Esophagus squamous epithelium (tissue), 5 donors: ENCODE measurements at places on chromosomes 2 and 18.

- DNase-seq = no peak
Measured at GRCh38 chr2:240021488-240022104, 3.5 kb downstream of the NDUFA10 start.

DNA sequence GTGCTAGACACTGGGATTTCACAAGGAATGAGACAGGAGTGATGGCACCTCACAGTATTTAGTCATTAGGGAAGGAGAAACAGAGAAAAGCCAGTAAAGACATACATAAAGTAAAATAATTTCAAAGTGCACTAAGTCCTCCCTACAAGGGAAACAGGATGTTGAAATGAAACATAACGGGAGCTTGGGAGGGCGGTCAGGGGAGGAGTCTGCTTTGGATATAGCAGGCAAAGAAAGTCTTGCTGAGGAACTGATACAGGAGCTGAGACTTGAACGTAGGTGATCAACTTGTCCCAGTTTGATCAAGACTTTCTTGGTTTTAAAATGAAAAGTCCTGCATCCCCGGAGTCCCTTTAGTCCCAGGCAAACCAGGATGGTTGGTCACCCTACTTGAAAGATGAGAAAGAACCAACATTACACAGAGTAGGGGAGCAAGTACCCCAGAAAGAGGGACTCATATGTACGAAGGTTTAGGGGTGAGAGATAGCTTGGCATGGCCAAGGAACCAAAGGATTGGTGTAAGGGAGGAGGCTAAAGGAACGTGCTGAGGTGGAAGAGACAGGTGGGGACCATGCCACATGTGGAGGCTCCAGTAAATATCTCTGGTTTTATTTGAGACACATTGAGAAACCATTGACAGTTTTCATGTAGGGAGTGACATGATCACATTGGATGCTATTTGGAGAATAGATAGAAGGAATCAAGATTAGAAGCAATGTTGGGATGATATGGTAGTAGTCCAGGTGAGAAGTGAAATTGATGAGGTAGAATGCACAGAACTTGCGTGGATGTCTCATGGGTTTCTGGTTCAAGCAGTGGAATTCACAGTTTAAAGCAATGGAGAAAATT, 28.4 kb downstream of the FBXO48 start:
- no peak for DNase-seq

- DNase-seq = no peak
Measured at GRCh38 chr18:8283891-8284585, 325.2 kb upstream of the RAB12 start.

- DNase-seq = no peak
Measured at GRCh38 chr2:239682518-239682917, 281.7 kb upstream of the HDAC4 start.

DNA sequence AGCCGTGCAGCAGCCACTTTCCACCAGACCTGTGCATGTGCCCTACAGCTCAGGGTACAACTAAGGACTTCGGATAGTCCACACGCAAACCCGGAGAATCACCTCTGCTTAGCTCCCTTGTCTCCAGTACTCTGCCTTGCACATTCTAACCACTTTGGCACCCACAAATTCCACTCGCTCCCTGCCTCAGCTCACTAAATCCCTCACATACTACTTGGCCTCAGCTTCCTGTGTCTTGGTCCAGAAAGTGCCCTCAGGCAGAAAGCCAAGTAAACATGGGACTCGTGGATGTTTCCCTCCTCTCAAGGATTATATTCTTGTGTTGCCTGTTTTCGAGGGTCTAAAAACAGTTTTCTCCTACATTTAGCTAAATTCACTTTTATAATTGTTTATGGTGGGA, 157.8 kb upstream of the DAPL1 start:
- no peak for DNase-seq

GRCh38 chr2:230129343-230129742, 60.6 kb upstream of the SLC16A14 start:
- DNase-seq = no peak

GRCh38 chr2:159468257-159468656, 148.1 kb downstream of the BAZ2B start:
- DNase-seq = no peak

DNA sequence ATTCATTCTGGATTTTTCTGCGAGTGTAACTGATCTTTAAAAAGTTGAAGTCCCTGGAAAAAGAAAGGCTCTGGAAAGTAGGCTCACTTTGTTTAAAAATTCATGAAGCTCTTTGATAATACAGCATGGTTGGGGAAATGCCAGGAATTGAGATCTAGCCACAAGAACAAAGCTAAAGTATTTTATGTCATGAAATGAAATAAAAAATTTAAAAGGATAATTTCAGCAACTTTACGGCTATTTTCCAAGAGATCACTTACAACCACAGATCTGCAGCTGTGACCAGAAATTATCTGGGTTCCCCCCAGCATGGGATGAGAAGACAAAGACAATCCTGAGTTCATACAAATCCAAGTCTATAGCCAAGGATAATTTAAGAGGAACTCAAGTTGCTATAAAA, 25.3 kb upstream of the RFX8 start:
- DNase-seq = no peak

- no peak for DNase-seq
Measured at GRCh38 chr2:95333888-95334338, 36.8 kb downstream of the KCNIP3 start.

DNA sequence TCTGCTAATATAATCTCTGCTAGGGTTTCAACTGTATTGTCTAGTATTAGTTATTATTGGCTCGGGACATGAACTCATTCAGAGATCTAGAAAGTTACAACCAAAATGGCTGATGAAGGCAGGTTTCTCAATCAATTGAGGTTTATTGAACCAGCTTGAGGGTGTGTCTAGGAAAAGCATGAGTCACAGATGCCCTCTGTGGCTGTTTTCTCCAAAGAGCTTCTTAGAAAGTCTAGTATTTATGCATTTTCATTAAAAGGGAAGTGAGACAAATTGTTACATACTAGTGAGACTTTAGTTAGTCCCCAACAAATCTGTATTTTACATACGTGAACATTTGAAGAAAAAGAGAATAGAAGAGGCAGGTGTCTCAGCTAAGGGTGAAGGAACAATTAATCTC, 23.0 kb upstream of the RTTN start:
- DNase-seq = no peak

GRCh38 chr18:67300498-67300897, 216.0 kb downstream of the DSEL start:
- no peak for DNase-seq

- no peak for DNase-seq
Measured at GRCh38 chr2:238267341-238267710, 21.1 kb downstream of the PER2 start.

GRCh38 chr2:229330952-229331351, 59.9 kb upstream of the PID1 start:
- DNase-seq = no peak

DNA sequence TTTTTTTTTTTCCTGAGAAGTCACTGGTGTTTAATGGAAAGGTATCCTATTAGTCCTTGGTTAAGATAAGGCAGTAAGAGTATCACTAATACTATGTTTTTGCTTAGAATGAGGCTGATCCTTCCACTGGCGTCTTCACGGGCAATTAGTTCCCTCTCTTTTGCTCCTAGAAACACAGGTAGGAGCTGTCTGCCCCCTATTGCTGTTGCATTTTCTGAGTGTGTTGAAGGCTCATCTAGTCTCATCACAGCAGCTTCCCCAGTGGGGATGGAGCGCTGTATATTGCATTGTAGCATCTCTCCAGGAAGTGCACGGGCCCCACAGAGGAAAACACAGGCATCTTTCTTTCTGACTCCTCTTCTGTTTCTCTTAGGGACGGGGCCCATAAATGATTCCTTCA, 145.0 kb downstream of the NAPG start:
- no peak for DNase-seq

- DNase-seq = no peak
Measured at GRCh38 chr2:9844036-9844483, 786 bp downstream of the TAF1B start.

DNA sequence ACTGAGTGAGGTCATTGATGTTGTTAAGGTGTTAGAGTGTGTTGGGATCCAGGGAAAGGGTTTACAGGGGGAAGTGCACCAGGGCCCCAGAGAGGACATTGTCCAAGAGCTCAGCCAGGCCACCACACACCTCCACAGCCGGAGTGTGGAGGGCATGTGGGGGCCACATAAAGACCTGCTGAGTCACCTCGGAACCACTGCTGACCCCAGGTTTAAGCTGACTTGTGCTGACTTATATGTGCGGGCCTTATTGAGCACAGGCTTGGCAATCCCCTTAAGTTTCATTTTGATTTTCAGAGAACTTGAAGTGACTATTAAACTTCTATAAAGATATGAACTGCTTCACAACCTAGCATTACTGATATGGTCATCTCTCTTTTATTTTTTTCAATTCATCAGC, 166.2 kb upstream of the MAP3K20 start:
- DNase-seq = no peak

GRCh38 chr2:15561574-15562344, 625 bp upstream of the NBAS start:
- no peak for DNase-seq

DNA sequence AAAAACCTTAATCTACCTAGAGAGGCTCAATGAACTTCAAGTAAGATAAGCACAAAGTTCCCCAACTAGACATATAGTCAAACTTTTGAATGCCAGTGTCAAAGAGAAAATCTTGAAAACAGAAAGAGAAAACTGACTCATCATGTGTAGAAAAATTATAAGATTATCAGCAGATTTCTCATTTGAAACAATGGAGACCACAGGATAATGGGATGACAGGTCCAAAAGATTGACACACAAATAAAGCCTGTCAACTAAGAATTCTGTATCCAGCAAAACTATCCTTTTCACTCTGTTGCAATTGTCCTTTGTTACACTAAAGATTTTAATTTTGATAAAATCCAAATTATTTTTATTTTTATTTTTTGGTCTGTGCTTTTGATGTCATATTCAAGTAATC, 61.6 kb downstream of the COPS8 start:
- DNase-seq = no peak

GRCh38 chr18:63831080-63831788, 56.0 kb downstream of the SERPINB7 start:
- no peak for DNase-seq

DNA sequence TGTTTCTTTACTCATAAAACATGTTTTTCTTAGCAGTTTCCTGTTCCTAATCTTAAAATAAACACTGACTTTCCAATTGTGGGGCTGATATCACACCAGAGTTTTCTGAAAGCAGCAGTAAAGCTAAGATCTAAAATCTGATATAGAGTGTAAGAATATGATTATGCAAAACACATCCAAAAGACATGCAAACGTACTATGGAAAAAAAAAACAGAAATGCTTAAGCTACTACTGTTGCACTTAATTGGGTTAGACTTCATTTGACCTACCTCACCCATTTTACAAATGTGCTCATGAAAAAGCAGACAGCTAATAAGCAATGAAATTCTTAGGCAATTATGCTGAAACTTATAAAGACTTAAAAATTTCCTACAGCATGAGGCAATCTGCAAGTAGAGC, 10.5 kb downstream of the CYTIP start:
- no peak for DNase-seq

GRCh38 chr18:41462946-41463345, 492.1 kb upstream of the PIK3C3 start:
- DNase-seq = no peak

DNA sequence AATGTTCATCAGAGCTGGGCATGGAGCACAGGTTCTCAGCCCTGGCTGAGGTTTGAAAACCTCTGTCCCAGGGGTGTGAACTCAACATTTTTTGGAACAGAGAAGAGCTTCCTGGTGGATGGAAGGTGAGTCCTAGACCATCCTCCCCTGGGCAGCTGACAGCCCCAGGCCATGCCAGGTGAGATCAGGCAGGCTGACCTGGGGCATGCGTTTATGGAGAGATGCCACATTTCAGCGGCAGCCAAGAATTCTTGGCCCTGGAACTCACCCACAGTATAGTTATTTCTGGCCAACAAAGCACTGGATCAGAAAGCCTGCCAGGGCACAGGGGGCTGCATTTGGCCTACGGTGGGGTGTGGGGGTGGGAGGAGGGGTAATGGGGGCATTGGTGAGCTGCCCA, 83.8 kb downstream of the EDAR start:
- DNase-seq = no peak

DNA sequence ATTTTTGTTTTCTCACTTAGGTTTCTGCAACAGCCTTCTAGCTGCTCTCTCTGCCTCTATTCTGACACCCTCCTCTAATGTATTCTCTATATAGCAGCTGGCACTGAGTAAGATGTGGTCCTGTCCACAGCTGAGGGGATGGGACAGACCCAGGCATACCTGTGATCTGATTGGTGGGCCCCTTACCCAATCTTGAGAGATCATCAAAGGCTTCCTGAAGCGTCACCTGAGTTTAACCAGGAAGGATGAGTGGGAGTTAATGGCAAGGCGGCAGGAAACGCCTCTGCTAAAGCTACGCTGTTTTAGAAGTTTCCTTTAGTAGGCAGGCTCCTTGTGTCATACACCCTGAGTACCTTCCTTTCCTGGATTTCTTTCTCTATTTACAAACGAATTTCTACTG, 5.7 kb upstream of the TET3 start:
- no peak for DNase-seq

- DNase-seq = no peak
Measured at GRCh38 chr18:56900195-56901094, 246.4 kb upstream of the BOD1L2 start.

GRCh38 chr2:27441958-27442919, at the start of gene KRTCAP3:
KRTCAP3 (plus strand) TSS chr2:27442381; CDS start chr2:27442413, 32 bp downstream.
- no peak for DNase-seq

DNA sequence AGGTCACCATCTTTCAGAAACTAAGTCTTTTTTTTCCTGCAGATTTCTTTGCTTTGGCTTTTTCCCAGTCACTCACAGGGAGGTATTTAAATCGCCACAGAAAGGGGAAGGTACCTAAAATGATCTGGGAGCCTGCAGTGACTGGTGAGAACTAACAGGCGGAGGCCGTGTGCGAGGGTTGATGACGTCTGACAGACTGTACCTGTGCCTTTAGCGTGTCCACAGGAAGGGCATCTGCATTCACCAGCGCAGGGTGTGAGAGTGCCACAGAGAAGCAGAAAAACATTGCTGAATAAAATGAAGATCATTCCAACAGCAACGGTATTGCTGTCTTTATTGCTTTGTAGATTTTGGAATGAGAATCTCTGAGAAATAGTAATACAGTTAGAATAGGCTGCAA, 5.7 kb downstream of the CTDP1 start:
- DNase-seq = no peak

- DNase-seq = no peak
Measured at GRCh38 chr18:44598514-44598913, 82.2 kb upstream of the SETBP1 start.

GRCh38 chr2:217953011-217953481, 49.7 kb downstream of the TNS1 start:
- DNase-seq = no peak

DNA sequence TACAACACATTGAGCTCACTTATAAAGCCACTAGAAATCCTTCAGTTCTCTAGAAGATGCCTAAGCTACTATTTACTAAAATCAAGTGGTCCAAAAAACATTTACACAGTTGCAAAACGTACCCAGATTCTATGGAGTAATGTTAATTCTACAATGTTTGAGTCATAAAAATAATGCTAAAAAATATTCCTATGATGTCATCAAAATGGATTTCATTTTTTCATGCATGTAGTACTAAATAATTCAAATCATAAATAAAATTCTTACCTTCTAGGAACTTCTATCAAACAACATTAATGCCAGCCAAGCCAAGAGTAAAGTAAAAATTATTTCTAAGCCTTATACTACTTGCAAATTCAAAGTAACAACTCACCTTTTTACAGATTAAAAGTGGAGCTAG, 168.9 kb upstream of the EPC2 start:
- DNase-seq = no peak

GRCh38 chr18:32582455-32582854, 111.8 kb upstream of the GAREM1 start:
- DNase-seq = no peak
